ENCODE measurements at places on chromosomes 12 and 14. TPM values are rescaled to one million over a fixed set of nuclear protein-coding genes. Genes with fewer than 3 reads are reported as not detected.

FGF23 gene
- not detected for total RNA-seq

- H3K27me3 ChIP-seq = no peaks in the 10 kb centered on the region
- H3K4me3 ChIP-seq = no peak overlapping the region
- H3K4me1 ChIP-seq = no peaks in the 10 kb centered on the region
- no peak overlapping the region for H3K27ac ChIP-seq
- no peaks in the 10 kb centered on the region for H3K36me3 ChIP-seq
Measured at GRCh38 chr12:128554546-128555304, 269.0 kb downstream of the SLC15A4 start.

GRCh38 chr12:38664661-38665269 lies 240.6 kb downstream of the CPNE8 start:
- no peaks in the 10 kb centered on the region for H3K27me3 ChIP-seq
- no peaks in the 10 kb centered on the region for H3K4me1 ChIP-seq
- peaks cover 15% of the 10 kb centered on the region for H3K36me3 ChIP-seq
- DNase-seq = no peak
- no peak overlapping the region for H3K27ac ChIP-seq

KLRC2 gene
- not detected for total RNA-seq

RFLNA gene
- 1.0 TPM for total RNA-seq

DNA sequence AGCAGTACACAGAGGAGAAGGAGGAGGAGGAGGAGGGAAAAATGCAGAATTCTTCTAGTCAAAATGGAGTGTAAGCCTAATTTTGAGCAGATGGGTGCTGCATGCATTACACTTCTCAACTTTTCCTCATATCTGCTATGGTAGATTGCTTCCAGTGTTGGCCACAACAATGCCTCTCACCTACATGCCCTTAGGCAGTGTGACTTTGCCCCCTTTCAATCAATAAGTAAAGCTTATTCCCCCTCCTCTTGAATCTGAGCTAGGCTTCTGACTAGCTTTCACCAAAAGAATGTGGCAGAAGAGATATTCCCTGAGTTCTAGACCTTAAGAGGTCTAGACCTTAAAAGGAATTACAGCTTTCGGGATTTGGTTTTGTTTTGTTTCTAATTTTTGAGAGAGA lies 3.2 kb upstream of the METTL3 start:
- peaks cover 21% of the 10 kb centered on the region for H3K4me1 ChIP-seq
- no peaks in the 10 kb centered on the region for H3K27me3 ChIP-seq
- H3K4me3 ChIP-seq = no peak overlapping the region
- H3K36me3 ChIP-seq = no peaks in the 10 kb centered on the region

GPRC5D gene
- not detected for total RNA-seq

DNA sequence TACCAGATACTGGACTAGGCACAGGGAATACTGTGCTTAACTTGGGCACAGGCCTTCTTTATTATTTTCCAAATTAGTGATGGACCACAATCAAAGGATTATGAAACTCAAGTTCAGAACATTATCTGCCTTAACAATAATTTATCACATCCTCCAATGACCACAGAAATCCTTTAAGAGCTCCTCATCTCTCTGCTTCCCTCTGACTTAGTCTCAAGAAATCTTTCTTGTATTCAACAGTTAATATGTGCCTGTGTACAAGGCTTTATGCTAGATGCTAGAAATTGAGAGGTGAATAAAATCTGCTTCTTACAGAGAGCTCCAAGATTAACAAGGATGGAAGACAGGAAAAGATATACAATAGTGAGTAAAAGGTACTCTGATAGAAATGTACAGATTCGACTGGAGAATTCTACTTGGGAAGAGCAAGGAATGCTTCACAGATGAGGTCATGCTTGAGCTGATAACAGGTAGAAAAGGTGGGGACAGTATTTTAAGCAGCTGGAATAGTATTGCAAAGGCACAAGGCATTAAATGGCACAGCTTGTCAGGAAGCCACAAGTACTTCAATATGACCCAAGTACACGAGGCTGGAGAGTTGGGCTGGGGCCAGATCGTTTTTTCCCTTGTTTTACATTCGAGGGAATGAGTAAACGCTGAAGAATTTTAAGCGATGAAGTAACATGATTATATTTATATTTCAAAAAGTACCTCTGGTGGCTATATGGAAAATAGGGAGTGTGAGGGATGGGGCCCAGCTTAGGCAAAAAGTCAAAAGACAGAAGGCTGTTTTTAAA lies 55.1 kb upstream of the ARID2 start:
- H3K27ac ChIP-seq = no peak overlapping the region
- H3K27me3 ChIP-seq = peaks cover under 1% of the 10 kb centered on the region
- no peaks in the 10 kb centered on the region for H3K36me3 ChIP-seq
- H3K4me3 ChIP-seq = no peak overlapping the region
- DNase-seq = no peak
- peaks cover 3% of the 10 kb centered on the region for H3K4me1 ChIP-seq

APOF gene
- total RNA-seq = not detected

- no peak overlapping the region for H3K4me3 ChIP-seq
- no peak overlapping the region for H3K27ac ChIP-seq
- H3K4me1 ChIP-seq = no peaks in the 10 kb centered on the region
Measured at GRCh38 chr12:48828293-48828692, 10.0 kb downstream of the CACNB3 start.

DNA sequence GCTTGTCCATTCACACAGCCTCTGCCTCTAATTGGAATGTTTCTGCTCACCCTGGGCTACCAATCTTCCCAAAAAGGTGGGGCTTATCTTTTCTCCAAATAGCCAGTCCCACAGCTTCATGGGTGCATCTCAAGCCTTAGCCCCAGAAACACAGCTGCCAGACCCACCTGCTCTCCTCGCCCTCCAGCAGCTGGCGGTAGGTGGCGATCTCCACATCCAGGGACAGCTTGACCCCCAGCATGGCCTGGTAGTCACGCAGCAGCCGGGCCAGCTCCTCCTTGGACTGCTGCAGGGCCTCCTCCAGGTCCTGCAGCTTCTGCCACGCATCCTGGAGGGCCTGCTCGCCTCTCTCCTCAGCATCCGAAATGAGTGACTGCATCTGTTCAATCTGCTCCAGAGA lies 11.1 kb downstream of the KRT77 start:
- no peak for DNase-seq
- H3K4me3 ChIP-seq = no peak overlapping the region
- no peak overlapping the region for H3K27ac ChIP-seq
- peaks cover 9% of the 10 kb centered on the region for H3K4me1 ChIP-seq
- H3K27me3 ChIP-seq = peaks cover 78% of the 10 kb centered on the region

Data from chondrocyte (in vitro differentiated cells).